ENCODE measurements at places on chromosomes 16 and 17.

GRCh38 chr17:47820033-47820789 is 1.4 kb downstream of the OSBPL7 start:
- no peak for DNase-seq

GRCh38 chr17:48565022-48565554 is 13.1 kb downstream of the HOXB4 start:
- DNase-seq = no peak

DNA sequence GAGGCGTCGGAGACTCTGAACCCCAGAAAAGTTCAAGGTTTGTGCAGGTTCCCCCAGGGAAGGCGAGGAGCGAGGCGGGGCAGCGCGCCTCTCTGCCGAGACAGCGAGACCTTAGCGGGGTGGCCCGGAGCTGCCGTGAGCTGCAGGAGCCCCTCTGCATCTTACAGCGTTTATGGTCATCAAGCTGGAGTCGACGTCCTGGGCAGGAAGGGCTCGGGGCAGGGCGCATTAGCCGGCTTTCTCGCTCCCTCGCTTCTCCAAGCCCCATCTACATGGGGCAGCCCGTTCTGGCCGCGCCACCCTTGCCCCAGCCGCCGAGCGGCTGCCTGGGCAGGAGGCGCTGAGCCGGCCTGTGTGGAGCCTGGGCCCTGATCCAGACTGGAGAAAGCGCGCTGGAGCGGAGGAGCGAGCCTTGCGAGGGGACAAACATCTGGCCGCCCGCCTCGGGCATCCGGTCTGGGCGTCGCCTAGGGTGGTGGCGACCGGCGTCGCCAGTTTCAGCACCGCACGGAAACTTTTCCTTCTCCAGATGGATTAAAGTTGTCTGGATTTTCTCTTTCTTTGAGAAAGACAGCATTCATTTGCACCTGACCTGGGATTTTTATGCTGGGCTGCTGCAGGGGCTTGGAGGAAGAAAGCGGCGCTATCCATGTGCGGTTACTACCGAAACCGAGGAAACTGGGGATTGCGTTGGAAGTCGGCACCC is 750 bp downstream of the TMEM132E start:
- peak; percentile 63 for DNase-seq

DNA sequence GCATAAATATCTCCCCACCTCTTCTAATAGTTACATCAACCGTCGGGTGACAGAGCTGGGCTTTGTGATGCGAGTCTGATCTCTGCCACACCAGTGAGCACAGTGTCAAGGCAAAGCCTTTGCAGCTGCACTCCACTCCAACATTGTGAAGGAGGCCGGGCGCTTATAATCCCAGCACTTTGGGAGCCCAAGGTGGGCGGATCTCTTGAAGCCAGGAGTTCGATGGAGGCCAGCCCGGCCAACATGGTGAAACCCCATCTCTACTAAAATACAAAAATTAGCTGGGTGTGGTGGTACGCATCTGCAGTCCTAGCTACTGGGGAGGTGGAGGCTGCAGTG is 18.9 kb downstream of the CYB5D2 start:
- DNase-seq = no peak

DNA sequence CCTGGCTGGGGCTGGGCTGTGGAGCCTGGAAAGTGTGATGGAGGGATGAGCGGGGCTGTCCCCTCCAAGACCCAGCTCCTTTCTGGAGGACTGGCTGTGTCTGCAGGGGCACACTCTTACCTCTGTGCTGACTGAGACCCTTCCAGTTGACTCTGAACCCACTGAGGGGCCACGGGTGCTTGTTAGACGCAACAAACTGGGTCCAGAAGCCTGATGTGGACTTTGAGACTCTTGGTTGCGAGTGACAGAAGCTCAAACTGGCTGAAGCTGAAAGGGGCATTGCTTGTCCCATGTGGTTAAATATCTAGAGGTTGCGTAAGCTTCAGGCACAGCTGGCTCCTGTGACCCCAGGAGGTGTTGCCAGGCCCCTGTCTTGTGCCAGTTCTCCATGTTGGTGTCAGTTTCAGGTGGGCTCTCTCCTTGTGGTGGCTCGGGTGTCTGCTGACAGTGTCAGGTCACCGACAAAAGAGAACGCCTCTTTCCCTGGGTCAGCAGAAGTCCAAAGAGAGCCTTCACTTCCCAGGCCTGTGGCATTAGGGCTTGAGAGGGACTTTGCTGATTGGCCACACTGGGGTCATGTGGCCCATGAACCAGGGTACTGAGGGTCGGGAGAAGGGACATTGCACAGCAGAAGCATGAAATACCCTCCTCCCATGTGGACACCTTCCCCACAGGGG is 16.7 kb downstream of the ADCY7 start:
- no peak for DNase-seq

- DNase-seq = no peak
Measured at GRCh38 chr16:87484487-87485331, 8.1 kb downstream of the ZCCHC14 start.

DNA sequence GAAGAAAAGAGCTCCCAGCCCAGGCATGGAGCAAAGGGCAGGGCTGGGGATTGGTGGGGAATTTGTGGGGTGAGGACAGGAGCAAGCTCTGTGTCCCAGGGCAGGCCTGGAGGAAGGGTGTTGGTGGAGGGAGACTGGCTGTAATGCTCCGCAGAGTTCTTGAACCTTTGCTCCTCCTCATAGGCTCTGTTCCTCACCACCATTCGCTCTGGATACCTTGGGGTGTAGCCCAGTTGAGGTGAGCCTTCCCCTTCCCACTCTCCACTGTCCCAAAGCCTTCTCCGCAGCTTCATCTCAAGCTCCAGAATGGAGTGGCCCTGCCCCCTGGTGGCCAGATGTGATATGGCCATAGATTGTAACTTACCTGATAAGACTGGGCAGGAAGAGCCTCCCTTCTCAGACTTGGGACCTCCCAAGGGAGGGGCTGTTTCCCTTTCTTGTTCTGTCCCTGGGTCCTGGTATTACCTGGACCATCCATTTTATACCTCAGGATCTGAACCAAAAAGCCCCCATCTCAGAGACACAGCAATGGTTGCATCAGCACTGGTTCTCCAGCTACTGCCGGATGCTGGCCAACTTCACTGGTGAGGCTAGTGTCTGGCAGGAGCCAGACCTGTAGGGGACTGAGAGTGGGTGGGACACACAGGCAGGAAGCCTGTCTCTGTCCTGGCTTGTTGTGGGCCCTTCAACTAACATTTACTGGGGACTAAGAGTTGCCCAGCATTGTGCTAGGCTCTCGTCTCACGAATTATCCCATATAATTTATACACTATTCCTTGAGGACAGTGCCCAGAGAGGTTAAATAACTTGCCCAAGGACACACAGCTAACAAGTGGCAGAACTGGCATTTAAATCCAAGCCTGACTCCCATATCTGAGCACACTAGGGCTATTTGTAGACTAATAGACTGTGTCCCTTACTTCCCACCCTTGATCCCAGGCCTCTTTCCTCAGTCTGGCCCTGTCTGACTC is 19.1 kb upstream of the STAC2 start:
- peak; percentile 73 for DNase-seq

DNA sequence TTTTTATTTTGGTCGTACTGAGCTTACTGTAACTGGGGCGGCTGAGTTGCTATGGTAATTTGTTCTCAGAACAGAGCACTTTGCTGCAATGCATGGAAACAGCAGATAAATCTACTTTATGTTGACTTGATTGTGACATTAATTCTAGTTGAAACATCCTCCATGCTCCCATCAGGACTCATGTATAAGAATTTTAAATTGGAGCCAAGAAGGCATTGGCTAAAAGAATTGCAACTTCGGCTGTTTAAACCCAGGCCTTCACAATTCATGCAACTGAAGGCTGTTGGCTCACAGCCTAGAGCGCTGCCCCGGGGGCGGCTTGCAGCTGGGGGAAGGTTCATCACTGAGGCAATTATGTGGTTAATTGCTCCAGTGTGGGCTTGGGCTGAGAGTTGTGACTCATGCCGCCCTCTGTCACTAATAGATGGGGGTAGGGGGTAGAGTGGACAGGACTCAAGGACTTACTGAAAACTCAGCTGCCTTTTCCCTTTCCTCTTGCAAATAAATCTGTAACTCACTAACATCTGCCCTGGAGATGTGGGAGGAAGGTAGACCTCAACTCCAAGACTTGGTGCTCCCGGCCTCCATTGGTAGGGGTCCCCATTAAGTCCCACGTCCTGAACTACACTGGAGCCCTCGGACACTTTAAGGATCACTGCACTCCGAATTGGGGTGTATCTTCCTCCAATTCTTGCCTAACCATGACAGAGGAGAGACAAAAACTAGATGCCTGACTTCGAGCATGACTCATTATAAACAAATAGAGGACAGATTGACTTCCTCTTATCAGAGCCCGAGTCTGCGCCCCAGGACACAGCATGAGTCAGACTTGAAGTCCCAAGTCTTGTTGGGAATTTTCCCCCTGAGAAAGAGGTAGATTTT is 37.5 kb downstream of the ERCC4 start:
- peak; percentile 62 for DNase-seq

GRCh38 chr17:50642071-50642721 is 7.5 kb downstream of the ABCC3 start:
- no peak for DNase-seq

DNA sequence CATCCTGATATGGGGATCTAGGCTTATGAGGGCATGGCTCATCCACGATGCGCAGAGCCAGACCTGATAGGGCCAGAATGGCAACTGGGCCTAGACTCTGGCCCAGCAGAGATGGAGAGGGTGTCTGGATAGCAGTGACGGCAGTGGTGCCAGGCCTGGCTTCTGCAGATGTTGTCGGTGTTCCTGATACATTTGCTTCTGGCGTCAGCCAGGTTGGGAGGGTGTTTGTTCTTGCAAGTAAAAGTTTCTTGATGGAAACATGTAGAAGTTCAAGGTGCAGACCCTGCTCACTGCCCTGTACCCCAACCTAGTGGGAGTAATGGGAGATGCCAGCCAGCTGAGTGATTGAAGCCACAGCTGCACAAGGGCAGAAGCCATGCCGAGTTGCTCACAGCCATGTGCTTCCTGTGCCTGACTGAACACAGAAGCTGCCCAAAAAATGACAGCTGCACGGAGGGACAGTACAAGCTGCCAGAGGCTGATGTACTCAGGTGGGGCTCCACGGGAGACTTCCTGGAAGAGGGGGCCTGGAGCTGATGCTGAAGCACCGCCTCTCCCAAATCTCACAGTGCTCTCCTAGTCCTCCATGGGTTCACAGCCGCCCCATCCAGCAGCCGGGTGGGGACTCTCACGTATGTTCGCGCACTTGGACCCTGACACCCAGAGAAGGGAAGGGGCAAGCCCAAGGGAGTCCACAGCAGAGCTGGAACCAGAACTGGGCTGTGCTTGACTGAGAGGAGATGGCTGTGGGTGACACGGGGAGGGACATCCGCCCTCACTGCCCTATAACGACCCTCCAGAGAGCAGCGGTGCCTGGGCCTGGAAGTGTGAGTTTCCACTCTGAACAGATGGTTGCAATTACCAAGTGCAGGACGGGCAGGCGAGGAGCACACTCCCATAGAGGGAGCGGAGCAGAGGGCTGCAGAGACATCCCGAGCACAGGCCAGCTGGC is 78.7 kb downstream of the N4BP1 start:
- peak; percentile 69 for DNase-seq

DNA sequence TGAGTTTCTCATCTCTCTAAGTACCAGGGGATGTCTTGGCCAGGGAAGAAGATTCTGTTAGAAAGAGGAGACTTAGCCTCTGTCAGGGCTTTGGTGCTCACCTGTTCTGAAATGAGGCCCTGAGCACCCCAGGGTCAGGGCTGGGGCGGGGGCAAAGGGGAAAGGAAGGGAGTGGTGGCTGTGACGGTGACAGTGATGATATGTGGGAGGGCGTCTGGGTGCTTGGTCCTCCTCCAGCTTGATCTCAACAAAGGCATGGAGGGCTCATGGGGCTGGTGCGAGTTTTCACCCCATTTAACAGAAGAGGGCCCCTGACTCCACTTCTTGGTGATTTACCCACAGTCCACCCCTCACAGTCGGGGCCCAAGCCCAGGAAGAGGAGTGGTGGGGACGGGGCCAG is 15.1 kb downstream of the SOX8 start:
- DNase-seq = no peak

- peak; percentile 89 for DNase-seq
Measured at GRCh38 chr17:44198721-44199552, 747 bp downstream of the ATXN7L3 start.

DNA sequence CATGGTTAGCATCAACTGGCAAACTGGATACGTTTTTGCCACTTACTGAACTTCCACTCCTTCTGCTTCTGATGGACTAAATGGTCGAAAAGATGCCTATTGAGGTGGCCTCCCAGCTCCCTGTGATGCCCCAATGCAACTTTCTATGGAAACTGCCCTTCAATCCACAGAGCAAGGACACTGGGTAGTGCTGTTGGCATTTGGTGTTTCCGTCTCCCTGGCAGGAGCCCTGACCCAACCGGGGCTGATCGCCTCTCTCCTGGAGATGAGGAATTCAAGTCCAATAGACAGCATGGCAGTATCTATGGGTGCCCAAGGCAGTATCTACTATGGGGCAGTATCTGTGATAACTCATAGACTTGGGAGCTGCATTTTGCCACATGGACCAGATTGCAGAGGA is 116.3 kb upstream of the IRX3 start:
- no peak for DNase-seq

GRCh38 chr16:89600427-89600826 is 13.0 kb upstream of the DPEP1 start:
- DNase-seq = no peak

- DNase-seq = no peak
Measured at GRCh38 chr17:37098910-37099664, 150.3 kb downstream of the AATF start.

DNA sequence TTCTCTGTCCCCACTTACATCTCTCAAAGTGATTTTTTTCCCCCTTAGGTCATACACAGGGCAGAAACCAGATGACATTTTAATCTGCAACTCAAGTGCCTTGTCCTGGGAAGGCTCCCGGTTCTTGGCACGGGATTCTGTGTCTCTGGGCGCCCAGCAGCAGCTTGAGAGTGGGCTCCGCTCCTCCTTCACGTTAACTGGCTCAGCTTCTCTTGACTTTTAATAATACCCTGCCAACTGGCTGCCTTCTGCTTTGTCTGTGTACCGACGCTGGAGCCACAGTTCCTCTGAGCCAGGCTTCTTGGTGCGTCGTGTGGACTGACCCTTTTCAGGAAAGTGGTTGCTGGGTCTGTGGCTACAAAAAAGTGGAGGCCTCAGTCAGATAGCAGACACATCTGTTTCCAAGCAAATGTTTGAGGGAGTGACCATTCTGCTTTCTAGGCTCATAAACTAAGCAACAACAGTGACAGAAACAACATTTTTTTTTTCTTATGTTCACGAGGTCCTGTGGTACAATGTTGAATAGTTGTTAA is 64.9 kb downstream of the IRF8 start:
- DNase-seq = no peak

- DNase-seq = no peak
Measured at GRCh38 chr16:30813821-30814189, 26.8 kb upstream of the ZNF629 start.

- peak; percentile 58 for DNase-seq
Measured at GRCh38 chr16:351804-352520, 561 bp downstream of the AXIN1 start.

DNA sequence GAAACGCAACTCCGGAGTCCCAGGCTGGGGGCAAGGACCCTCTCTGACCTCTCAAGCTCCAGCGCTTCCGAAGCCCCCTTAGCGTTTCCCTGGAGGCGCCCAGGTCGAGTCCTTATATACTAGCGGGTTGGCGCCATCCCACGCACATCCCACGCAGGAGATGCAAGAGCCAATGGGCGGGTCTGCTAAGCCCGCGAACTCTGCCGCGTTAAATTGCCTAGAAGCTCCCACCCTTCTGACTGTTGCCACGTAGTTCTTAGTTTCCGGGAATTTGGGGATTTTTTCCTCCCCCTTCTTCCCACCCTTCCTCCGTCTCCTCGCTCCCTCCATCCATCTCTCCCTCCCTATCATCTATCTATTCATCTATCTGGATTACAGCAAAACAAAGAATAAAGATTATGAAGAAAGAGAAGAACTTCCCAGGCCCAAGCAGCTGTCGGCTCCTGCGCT is at the start of gene SLFN11:
Gene SLFN11, minus strand, starts transcription at position 88 of the 450 bp plus-strand sequence. CDS start 9,814 bp downstream, outside the sequence.
- peak; percentile 94 for DNase-seq

GRCh38 chr16:53809088-53809932 is 105.4 kb downstream of the FTO start:
- DNase-seq = no peak
